H1 (cell line): ENCODE measurements at places on chromosomes 16 and 17. TPM values are rescaled to one million over a fixed set of nuclear protein-coding genes. Genes with fewer than 3 reads are reported as not detected.

GRCh38 chr17:41864498-41864835 lies 756 bp downstream of the KLHL11 start:
- DNase-seq: no peak

DNA sequence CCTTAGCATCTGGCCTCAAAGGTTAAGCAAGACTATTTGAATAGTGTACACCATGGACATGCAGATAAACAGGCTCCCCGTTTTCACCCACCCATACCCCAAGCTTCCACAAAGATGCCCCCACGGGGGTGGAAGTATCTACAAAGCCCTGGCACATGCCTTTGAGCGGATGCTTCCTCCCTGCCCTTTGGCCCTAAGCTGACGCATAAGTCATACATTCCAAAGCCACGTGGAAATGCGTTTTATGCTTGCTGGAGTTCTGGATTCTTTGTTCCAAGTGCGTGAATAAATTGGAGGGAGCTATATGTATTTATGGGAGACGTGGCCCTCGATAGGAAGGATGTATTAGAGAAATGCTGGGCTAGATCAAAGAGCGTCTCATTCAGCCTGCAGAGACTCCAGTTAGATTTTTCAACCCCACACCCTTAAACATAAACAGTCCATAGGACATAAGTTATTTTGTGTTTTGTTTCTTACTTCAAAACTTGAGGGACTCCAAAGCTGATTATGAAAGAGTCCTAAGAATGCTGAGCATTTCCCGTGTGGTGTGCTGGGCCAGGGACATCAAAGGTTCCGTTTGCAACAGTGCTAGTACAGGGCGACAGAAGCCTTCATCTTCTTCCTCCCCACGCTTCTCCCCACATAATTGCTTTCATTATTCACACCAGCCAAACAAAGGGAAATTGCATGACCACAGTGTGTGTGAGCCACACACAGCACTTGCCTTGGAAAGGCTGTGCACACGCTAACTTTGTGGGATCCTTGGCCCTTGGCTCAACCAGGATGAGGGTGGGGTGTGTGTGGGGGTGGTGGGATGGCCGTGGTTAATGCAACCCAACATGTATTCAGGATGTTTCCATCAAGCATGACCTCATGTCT lies 73.6 kb downstream of the WIPI1 start:
- DNase-seq: no peak

- peak; percentile 79 for DNase-seq
Observed at GRCh38 chr16:88505405-88506082, 52.5 kb downstream of the ZFPM1 start.

- no peak for DNase-seq
Observed at GRCh38 chr17:59491353-59492090, 73.9 kb upstream of the DHX40 start.

GRCh38 chr17:60305141-60305540 lies 86.8 kb downstream of the USP32 start:
- no peak for DNase-seq

- no peak for DNase-seq
Observed at GRCh38 chr17:76994237-76994637, 126.0 kb downstream of the MGAT5B start.

GRCh38 chr16:56683424-56684172 lies 1.3 kb downstream of the MT1X start:
- no peak for DNase-seq

DNA sequence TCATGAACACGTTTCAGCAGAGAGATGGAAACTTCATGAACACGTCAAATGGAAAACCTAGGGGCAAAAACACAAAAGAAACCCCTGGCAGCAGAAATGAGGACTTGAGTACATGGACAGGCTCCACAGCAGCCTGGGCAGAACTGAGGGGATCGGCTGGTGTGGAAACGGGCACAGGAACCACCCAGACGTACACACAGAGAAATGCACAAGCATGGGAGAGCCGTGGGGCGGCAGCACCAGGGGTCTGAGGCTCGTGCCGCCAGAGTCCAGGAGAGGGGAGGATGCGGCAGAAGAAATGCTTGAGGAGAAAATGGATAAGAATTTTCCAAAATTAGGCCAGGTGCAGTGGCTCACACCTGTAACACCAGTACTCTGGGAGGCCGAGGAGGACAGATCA lies 30.0 kb downstream of the MAP1LC3B start:
- DNase-seq: no peak

GRCh38 chr17:8091033-8091687 lies 3.6 kb upstream of the ALOX12B start:
- DNase-seq: no peak

GRCh38 chr17:73941919-73942530 lies 261.5 kb upstream of the RPL38 start:
- DNase-seq: no peak

DNA sequence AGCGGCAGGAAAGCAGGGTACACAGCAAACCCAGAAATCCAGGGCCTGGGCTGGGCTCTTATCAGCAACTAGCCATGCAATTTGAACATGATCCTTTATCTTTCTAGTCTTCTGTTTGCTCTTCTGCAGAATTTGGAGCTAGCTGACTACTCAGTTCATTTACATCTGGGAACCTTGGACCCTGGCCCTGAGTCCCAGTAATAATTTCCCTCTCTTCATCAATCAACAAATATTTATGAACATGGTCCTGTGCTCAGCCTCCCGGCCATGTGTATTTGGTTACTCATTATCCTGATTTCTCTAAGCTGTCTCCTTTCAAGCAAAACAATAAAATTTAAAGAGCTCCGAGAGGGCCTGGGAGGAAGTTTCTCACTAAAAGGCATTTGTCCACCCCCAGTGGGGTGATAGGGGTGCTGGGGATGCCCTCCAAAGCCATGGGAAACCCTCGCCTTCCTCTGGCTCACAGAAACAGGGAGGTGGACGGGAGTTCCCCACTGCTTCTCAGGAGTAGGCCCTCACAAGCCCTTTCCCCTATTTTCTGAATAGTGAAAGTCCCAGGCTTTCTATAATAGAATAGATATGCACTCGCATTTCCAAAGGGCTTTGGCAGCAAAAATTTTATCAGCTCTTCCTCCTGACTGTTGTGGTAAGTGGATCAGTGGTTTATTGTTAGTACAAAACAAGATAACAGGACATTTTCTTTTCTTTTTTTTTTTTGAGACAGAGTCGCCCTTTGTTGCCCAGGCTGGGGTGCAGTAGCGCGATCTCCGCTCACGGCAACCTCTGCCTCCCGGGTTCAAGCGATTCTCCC lies 6.9 kb upstream of the WDR59 start:
- no peak for DNase-seq

GRCh38 chr17:77246110-77247047 lies 105.6 kb downstream of the SEC14L1 start:
- no peak for DNase-seq

DNA sequence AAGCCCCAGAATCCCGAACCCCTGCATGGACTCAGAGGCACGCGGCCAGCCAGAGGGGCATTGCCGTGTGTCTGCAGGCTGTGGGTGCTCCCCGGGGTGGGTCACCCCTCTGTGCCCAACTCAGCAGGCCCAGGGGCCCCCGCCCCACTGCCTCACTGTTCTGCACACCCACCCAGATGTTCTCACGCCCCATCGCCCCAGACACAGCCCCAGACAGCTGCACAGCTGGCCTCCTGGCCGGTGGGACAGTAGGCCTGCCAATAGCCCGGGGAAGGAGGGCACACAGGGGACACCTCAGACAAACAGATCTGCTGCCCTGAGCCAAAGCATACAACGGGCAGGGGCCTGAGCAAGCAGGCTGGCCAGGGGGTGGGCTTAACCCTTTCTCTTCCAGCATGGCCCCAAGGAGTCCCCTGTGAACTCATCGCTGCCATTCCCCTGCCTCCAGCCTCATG lies 27.6 kb upstream of the NXPH3 start:
- DNase-seq: no peak

- DNase-seq: no peak
Observed at GRCh38 chr17:73895157-73895556, 250.9 kb upstream of the SDK2 start.

- no peak for DNase-seq
Observed at GRCh38 chr17:29732613-29733012, 109.9 kb upstream of the CORO6 start.

DNA sequence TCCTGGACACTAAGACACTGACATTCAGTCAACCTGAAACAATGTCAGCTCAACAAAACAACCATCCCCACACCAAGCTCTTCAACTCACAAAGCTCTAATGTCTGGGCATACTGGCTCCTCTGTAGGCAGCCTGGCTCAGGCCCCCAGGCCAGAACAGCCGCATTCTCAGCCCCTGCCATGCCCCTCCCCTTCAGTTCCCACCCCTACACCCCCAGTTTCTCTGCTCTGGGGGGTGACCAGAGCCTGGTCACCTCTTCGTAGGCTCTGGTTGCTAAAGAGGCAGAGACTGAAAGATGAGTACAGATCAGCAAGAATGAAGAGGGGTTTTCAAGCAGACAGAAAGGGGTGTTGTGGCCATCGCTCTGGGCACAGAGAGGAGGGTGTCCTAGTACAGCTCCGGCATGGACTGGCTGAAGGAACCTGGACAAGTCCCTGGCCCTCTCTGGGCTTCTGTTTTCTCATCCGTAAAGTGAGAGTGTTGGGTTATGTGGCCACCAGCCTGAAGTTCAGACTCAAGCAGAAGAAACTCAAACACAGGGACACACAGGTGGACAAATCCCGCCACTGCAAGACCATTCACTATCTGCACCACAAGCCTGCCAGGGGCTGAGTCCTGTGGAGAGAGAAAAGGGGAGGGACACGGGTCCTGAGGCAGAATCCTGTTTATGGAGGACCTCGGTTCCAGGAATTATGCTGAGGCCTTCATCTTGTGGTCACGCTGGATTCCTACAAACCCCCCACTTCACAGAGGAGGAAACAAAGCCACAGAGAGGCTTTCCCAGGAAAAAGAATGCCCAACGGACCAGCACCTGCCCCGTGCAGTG lies 987 bp upstream of the SLC4A1 start:
- no peak for DNase-seq

DNA sequence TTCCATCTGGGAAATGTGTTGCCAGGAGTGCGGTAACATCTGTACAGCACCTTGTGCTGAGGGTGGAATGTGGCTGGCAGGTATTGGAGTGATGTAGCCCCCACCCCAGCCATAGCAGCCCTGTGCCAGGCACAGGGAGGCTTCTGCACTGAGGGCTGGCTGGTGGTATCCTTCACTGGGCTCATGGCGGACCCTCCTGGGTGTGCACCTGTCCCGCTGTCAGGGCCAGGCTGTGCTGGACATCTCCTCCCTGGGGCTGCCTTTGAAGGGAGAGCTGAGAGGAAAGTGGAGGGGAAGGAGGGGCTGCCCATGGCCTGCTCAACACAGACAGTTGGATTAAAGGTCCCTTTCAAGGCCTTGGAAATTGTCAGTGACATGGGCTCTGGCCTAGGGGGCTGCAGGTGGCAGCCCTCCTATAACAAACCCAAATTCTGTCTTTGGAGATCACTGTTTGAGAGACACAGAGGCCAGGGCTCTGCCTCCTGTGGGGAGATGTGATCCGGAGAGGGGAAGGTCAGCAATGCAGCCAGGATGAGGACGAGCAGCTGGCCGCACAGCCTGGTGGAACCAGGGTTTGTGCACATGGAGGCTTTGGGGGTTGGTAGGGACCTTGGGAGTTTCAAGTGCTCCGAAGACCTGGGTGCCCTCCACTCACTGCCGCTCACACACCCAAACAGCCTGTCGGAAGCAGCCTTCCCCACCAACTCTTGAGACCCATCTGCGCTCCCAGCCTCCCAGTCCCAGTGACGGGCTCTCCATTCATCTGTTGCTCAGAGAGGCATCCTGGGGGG lies 22.8 kb downstream of the NKD1 start:
- no peak for DNase-seq

GRCh38 chr17:19645734-19646201 lies 2.8 kb upstream of the ALDH3A2 start:
- DNase-seq: no peak

- DNase-seq: no peak
Observed at GRCh38 chr17:49748791-49749190, 15.1 kb downstream of the FAM117A start.

DNA sequence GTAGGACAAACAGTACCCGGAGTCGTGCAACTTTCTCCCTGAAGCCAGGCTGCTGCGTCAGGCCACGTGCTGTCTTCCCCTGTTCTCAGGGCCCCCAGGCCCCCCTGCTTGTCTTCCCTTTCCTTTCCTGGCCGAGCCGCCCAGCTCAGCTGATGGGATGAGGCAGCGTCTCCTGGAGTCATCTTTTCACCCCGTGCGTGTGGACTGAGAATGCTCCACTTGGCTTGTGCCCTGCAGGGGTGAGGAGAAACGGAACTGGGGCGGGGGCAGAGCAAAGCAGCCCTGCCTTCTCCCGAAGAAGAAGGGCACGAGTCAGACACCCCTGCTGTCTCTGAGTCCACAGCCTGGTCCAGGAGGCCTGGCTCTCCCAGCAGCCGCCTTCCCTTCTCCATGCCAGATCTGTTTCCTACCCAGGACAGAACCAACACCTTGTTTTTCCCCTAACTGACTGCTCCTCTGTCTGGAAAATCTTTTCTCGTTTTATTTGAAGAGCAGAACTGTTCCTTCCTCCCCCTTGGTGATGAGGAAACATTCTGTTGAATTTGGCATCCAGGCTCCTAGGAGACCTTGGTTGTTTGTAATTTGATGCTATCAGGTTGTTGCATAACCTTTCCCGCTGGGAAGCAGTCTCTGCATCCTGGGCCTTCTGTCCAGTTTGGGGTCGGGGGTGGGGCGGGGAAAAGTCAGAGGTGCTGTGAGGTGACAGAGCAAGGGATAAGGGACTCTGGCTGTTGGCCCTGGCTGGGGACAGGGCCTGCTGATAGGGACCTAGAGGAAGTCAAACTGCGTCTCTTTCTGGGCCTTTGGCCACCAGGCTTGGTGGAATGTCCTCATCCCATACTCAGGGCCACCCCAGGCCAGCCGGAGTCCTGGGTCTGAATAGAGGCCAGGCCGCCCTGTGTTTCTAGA lies 78.8 kb downstream of the WIPI1 start:
- DNase-seq: no peak

DNA sequence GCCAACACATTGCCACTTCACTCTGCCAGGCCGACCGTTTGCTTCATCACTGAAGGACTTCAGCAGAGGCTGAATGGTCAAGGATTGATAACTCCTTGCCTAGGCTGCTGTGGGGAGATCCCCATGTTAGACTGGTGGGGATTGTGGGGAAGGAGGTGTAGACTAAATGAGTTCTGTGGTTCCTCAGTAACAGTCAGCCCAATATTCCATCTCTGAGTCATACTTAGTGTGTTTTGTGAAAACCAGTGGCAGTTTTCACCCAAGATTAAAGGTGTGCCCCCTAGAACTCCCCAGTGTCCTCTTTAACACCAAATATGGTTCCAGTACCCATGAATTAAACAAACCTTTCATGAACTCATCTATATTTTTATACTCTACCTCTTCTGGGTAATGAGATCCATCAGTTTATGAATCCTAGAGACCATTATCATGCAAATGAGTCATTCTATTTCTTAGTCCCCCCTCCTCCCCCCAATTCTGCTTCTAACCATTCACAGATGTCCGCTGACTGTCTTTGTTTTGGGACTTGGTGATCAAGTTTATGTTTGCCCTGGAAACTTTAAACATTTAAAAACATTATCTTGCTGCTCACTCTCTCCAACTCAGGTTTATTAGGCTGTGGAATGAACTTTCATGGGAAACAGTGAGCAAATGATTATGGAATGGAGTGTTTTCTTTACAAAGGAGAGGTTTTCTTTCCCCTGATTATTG lies 66.8 kb upstream of the GAS7 start:
- no peak for DNase-seq

GRCh38 chr16:25135254-25135878 lies 23.8 kb downstream of the LCMT1 start:
- no peak for DNase-seq

The KRTAP4-5 gene
- not detected in 2 replicates for total RNA-seq

The FN3KRP gene
- 21.4 and 23.3 TPM in 2 replicates for total RNA-seq

The SPEM2 gene
- not detected in 2 replicates for total RNA-seq

The KRTAP4-7 gene
- total RNA-seq: not detected in 2 replicates

The LITAFD gene
- total RNA-seq: not detected in 2 replicates

The MARCHF10 gene
- 0.48 and 1.1 TPM in 2 replicates for total RNA-seq

The PLD6 gene
- total RNA-seq: 0.22 TPM in 1 of 2 replicates, not detected in the other

The KIF19 gene
- total RNA-seq: 0.36 and 0.52 TPM in 2 replicates

The CDRT15L2 gene
- not detected in 2 replicates for total RNA-seq

The OR2C1 gene
- not detected in 2 replicates for total RNA-seq

The NRN1L gene
- total RNA-seq: 4.1 and 4.9 TPM in 2 replicates
